Fibroblast of skin of left quadriceps (primary cell): ENCODE measurements at places on chromosomes 1 and 21.

DNA sequence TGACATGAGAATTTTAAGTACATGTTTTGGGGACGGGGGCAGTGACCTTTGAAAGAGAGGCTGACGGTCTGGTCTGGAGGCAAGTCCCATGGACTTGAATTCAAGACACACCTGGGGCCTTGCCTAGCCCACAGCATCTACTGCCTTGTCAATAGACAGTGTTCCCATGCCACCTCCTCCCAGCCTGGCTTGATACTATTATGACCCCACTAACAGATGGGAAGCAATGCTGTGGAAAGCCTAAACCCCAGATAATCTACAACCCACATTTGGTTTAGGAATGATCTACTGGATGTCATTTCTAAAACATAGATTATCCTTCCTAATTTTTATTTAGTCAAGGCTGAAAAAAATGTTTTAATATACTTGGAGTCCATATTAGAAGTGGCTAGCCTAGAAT is 17.8 kb upstream of the NFASC start:
- DNase-seq: no peak

DNA sequence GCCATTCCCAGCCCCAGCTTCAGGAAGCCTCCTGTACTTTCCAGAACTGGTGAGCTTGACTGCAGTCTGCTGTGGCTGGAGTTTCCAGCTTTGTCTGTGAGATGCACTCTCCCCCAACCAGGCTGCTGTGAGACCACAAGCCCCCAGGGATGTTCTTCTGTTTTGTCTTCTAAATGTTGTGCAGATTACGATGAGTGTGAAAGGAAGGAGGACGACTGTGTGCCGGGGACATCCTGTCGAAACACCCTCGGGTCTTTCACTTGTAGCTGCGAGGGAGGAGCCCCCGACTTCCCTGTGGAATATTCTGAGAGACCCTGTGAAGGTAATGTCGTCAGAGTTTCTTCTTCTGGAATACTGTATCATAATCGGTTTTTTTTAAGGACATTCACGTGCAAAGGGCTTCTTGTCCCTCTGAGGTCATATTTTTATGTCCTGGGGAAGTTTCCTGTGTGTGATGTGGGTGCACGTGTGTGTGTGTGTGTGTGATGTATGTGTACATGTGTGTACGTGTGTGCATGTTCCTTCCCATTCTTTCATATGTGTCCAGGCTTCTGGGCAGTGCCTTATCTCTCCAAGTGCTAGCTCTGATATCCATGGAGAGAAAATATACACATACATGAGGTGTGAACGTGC is 49.9 kb downstream of the UMODL1 start:
- DNase-seq: no peak

GRCh38 chr1:42937141-42937696 is 21.4 kb downstream of the SLC2A1 start:
- peak; percentile 29 for DNase-seq

DNA sequence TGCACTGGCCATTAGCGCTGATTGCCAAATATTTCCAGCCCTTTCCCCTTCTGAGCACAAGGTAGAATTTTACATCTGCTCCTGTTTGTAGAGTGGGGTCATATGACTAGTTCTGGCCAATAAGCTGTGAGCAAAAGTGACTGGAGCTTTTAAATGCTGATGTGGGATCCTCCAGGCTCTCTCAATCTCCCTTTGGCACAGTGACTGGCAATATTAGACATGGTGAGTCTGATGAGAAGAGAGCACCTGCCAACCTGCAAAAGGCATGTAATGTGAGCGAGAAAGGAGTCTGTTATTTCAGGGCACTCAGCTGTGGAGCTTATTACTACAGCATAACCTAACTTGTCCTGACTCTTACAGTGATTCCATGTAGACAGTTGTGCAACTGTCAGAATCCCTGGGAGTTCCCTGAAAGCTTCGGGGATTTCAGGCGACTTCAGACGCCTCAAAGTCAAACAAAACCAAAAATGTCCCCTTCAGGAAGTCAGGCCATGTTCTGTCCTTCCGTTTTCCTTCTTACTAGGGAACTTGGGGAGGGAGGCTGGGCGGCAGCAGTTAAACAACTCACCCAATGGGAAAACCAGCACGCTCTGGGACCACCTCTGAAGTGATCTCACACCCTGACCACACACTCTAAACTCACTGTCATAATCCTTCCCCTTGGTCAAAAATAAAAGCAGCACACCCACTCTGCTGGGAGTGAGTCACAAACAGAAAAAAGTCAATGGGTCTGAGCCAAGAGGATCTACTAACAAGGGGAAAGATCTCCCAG is 3.6 kb upstream of the RASSF5 start:
- DNase-seq: peak; percentile 85
